Mesenteric fat pad (tissue), 1 donor: ENCODE measurements at places on chromosomes 12 and 14. TPM values are rescaled to one million over a fixed set of nuclear protein-coding genes. Genes with fewer than 3 reads are reported as not detected.

DNA sequence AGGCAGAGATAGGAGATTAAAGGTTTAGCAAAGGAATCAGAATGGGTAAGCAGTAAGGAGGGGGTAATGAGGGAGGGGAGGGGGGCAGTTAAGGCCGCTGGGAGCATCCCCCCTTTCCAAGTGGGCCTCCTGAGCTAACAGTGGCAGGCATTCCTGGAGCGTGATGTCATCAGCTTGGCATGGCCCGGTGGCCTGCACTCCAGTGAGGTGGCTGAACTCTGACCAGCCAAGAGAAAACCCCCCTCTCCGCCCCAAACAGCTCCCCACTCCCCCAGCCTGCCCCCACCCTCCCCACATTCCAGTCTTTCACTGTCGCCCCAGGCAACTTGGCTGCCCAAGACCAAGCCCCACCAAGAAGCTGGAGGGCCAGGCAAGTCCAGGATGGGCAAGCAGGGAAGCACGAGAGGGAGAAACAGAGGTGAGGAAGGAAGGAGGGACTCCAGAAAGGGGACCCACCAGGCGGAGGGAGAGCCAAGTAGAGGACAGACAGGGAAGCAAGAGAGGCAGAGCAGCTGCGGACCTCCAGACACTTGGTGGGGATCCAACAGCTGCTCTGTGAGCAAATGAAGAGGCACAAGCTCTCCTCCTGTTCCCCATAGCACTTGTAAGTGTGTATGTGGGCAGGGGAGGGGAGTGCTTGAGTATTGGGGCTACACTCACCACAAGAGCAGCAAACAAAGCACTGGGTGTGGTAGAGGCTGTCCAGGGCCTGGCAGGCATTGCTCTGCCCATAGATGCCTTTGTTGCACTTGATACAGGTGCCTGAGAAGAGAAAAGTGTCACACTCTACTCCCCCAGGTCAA is 4.5 kb downstream of the AJUBA start:
- DNase-seq = no peak

DNA sequence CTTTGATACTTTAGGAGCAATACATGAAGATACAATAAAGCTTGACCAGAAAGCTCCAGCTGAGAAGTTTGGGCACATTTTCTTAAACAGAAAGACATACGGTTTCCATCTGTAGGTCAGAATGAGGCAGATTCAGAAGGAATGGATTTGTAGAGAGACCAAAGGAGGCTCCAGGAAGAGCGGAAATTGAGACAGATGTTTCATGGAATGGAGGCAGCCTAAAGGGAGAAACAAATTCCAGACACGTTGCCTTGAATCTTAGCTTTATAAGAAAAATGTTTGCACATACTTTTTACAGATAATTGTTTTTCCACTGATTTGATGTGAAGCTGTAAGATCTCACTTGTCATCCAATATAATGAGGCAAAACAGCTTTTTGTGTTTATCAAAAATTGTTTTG is 24.8 kb downstream of the EPYC start:
- no peak for DNase-seq

GRCh38 chr12:129016159-129016558 is 162.9 kb downstream of the GLT1D1 start:
- no peak for DNase-seq

- DNase-seq = no peak
Measured at GRCh38 chr12:121190523-121191031, 19.4 kb upstream of the P2RX4 start.

DNA sequence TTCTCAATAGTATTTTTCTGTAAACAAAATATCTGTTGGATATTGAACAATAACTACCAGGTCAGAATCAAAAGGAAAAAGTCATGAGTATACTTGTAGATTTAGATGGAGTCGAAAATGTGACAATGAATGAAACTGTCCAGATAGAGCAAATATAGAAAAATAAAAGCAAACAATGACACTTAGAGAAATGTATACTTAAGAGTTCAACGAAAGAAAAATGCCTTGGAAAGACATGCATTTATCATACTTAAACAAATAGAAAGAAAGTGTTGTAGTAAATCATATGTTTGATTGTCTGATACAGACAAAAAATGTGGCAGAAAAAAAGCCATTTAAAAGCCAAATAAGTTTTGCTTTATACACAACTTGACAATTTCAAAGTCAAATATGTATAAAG is 571.2 kb upstream of the MGAT4C start:
- no peak for DNase-seq

DNA sequence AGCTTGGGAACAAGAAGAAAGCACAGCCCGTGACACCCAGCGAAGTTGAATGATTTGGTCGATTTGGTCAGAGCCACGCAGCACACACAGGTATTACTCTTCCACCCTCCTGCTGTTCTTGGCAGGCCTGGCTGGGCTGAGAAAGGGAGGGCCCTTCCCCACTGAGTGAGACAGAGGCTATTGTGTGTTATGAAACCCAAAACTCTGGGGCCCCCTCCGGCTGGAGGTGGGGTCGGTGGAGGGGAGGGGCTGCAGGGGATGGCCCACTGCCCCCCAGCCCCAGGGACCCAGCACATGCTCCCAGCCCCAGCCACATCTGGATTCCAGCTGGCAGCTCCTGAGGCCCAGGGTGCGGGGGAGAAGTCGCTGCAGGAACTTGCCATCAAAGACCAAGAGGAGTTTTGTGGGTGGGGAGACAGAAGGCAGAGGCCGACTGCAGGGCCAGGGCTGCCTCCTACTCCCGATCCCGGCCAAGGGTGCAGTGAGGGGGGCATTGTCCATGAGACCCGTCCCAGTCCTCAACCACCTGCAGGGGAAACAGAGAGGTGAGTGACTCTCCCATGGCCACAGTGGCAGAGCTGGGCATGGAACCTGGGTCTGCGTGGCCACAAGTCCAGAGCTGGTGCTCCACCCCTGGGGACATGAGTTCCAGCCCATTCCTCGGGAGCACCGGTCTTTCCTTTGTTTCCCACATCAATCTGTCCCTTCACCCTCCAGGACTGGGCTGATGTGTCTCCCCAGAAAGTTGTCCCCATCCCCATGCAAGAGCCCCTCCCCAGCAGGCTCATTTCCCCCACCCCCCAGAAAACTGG is 8.7 kb downstream of the TMEM119 start:
- DNase-seq = no peak

The ATP23 gene
- total RNA-seq = 9.5 TPM

- no peak for DNase-seq
Measured at GRCh38 chr12:97556302-97556779, 93.7 kb downstream of the RMST start.

GRCh38 chr12:10364815-10365622 is 24.8 kb downstream of the KLRK1 start:
- DNase-seq = no peak

GRCh38 chr12:118145113-118145797 is 9.3 kb downstream of the PEBP1 start:
- peak; percentile 22 for DNase-seq

DNA sequence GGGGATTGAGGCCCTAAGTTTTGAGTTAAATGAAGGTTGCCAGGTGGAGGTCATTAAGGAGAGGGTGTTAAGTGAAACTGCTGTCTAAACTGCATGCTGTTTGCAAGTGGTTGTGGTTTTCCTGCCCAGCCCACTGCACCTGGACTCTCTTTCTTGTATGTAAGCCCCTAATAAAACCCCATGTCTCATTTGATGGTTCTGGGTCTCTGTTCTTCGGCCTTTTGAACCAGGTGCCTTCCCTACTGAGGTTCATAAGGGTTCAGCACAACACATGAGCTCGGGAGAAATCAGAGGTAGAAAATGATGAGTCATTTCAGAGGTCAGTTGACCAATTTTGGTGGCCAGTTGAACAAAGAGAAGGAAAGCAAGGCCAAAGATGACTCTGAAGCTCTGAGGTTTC is 382.5 kb downstream of the RPS29 start:
- DNase-seq = no peak

GRCh38 chr12:11685716-11686115 is 36.2 kb downstream of the ETV6 start:
- no peak for DNase-seq

DNA sequence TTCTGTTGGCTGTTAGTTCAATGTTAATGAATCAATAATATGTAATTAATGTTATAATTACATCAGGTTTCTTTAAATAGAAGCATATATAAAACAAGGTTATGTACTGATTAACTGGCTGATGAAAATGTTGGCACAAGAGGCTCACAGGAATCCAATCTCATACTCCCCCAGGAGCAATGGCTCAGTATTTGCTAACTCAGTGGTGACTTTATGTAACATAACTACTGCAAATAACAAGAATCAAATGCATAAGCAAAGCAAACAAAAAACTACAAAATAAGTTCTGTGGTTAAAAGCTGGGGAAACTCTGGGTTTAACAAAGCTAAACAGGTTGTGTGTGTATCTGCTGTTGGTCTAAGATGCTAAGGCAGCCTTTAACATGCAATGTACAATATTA is 27.7 kb upstream of the BBS10 start:
- DNase-seq = no peak

- peak; percentile 91 for DNase-seq
Measured at GRCh38 chr14:76761136-76761959, at the start of gene VASH1. VASH1 (plus strand) TSS chr14:76761468; CDS start chr14:76762822, 1,354 bp downstream.

The FOXA1 gene
- not detected for total RNA-seq

The GLI1 gene
- 0.13 TPM for total RNA-seq

DNA sequence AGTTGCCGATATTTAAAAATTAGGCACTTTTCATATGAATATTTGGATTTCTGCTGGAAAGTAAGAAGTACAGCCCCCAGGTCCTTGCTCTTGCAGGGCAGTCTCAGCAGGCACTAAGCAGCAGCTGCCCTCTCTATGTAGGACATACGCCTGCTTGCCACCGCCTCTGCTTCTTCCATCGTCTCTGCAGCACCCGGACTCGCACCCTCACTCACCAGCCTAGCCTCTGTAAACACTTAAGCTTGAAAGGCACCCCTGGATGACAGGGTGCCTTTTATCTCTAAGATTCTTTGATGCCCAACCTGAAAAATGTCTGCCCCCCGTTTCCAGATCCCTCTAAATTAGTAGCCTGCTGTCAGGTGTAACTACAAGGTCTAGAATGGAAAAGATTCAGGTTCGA is 19.0 kb downstream of the OTUB2 start:
- peak; percentile 14 for DNase-seq

- DNase-seq = peak; percentile 76
Measured at GRCh38 chr12:130976171-130976720, 22.5 kb downstream of the ADGRD1 start.

The VIPAS39 gene
- 13.8 TPM for total RNA-seq

The TOMM20L gene
- not detected for total RNA-seq

DNA sequence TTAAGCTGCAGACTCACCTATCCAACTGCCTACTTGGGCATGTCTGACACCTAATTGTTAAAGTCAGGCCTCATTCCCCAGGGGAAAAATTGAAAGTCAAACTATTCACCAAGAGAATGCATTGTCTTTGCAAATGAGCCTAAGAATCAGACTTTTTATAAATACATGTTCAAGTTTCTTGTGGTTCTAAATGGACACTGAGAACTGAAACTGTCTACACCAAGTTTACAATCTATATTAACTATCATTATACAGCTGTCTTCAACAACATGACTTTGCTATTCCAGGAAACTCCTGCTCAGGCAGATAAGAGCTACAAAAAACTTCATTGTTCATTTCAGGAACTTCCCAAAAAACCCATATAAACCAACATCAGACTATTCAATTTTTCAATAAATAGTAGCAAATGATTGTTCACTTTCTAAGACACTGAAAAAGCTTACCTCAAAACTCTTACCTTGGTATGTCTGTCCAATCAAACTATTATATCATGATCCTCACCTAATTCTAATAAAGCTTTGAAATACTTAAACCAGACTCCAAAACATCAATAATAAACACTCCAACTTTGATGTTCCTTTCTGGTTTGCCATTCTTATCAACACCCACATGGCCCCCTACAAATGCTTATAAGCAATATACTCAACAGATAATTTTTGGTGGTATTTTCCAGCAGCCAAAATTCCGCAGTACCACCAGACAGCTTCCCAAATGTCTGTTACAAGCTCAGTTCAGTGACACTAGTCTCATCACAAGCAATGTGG is 24.2 kb downstream of the CDK17 start:
- DNase-seq = no peak

DNA sequence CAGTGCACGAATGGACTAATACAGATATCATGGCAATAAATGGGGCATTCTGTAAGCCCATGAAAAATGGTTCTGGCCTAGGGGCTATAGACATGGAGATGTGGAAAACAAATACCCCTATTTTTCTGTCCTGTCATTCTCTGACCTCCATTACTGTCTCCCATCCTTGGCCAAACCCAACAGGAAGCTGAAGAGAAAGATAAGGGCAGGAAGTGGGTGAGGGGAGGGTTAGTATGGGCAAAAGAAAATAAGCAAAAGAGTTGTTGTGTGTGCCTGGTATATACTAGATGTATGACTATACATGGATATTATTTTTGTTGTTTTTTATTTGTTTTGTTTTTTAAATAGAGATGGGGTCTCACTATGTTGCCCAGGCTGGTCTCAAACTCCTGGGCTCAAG is 339.3 kb downstream of the PCNX1 start:
- no peak for DNase-seq

DNA sequence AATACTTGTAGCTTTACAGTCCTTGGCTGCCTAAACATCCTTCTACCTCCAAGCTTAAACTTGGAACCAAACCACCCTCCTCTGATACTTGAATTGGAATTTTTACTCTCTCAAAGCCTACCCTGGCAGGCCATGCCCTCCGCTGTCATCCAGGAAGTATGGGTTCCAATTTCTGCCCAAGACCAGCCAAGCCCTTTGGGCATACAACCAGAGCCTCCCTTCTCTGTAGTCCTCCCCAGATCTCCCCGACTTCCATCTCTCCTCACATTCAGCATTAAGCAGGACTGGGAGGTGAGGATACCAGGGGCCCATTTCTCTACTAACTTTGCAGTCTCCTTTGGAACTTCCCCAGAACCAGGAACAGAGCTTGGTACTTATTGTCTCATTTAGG is 369 bp upstream of the DHH start:
- no peak for DNase-seq

DNA sequence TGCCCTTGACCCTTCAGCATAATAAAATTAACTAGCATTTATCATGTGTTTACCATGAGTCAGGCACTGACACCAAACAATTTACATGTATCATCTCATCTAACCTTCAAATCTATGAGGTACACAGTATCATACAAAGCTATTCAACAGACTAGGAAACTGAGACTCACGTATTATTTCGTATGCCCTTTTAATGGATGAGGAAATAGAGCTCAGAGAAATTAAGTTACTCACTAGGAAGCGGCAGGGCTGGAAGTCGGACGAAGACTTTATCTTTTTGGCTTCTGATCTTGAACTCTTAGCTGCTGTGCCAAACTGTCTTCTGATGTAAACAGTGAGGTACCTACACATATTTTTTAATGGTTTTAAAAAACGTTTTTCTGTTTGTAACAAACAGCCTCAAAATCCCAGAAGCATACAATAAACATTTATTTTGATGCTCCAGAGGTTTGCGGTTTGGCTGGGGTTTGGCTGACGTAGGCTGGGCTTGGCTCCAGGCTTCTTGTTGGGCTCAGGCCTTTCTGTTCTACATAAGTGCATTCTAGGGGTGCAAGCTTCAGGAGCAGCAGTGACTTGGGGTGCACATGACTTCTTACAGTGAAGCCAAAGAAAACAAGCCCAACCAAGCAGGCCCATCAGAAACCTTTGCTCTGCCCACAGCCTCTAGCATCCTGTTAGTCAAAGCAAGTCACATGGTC is 184.7 kb downstream of the TBX5 start:
- no peak for DNase-seq
